ENCODE measurements at places on chromosomes 12 and 14.

DNA sequence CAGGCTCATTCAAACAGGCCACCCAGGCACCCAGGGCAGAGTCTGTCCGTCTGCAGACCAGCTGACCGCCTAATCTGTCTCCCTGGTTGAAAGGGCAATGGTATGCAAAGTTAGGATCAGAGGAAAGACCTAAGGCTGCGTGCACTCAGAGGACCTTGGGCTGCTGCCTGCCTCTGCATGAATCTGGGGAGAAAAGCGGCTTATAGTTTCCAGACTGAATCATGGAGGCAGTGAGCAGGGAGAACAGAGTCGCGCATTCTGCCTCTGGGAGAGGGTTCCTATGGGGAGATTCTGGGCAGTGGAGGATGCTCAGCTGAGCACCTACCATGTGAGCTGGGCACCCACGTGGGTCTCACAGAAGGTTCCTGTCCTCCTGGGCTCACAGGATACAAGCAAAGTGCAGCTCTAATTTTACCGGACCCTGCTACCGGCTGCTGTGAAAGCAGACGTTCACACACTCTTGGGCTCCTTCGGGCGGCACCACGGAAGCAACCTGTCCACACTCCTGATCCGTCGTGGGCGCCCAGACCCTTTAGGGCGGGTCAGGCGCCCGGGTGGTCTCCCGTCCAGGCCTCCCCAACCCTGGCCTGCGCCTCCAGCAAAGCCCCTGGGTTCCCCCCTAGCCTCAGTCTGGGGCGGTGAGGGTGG, 772 bp downstream of the SCARB1 start:
- no peak for DNase-seq

DNA sequence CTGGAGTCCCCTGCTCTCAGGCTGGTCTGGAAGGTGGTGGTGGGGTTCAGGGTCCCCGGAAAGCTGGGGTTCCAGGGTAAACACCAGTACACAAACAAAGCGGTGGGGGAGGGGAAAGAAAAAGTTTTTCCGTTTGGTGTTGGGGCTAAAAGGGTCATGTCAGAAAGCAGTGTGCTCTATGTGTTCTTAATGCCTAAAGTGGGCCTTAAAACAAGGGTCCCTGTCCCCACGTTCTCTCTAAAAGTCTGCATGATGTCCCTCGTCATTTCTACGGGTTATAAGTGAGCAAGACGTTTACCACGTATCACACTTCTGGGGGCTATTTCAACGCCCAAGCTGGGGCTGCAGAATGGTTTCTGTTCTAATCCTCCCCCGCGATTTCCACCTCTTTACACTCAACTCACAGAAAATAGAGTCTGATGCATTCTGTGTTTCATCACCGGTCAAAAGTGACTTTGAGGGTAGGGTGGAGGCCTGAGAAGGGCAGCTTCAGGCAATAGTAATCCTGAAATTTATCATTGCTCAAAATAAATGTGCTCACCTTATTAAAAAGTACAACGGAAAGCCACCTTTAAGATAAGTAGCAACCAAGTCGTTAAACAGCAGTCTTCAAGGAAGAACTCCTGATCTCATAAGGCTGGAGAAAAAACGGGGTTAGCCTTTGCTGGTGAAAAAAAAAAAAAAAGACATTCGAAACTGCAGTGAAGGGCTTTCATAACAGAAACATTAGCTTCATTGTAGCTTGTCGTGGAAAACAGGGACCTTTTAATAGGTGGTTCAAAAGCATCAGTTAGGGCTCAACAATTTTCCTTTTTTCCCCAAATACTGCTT, 63.9 kb upstream of the PTGR2 start:
- DNase-seq: no peak

DNA sequence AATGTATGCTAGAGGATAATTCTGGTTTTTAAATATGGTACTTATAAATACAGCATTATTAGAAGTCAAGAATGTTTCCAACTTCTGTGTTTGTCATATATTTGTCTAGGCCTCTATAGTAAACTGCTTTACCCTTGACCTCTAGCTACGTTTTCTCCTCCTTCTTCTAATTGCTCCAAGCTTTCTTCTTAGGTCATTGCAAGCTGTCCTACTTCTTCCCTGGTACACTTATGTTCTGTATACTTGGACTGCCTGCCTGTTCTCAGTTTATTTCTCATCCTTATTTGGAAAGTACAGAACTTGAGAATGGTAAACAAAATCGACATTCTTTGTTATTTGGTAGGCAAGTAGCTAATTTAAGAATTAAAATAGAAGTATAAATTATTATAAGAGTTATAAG, 23.9 kb upstream of the ATP2B1 start:
- DNase-seq: no peak

- DNase-seq: no peak
Measured at GRCh38 chr14:51155326-51155725, 60.4 kb upstream of the TRIM9 start.

GRCh38 chr12:6868211-6869048, 1.1 kb downstream of the TPI1 start:
- no peak for DNase-seq

DNA sequence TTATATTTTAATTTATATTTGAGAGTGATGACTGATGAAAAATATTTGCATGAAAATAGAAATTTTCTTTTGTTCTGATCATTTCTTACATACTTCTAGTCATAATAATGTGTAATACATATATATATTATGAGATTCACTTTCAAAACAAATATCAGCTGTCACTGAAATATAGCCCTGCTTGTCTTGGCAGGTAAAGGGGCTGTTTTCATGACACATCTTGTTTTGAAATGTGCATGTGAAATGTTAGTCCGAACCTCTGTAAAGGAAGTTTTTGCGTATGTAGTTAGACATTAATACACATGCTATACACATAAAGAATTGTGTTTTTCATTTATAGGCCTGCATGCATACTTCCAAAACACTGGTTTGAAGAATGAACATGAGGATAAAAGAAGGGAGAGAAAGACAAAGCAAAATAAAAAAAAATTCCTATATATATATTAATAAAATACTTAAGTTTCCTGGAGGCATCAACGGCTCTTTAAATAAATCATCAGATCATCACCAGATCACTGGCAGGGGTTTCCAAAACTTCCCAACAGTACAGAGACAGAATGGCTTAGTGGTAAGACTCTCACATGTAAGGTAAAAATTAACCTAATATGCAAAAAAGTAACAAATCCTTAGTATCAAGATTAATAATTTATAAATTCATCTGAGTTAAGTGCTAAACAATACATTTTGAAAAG, 60.1 kb downstream of the SEL1L start:
- DNase-seq: no peak

DNA sequence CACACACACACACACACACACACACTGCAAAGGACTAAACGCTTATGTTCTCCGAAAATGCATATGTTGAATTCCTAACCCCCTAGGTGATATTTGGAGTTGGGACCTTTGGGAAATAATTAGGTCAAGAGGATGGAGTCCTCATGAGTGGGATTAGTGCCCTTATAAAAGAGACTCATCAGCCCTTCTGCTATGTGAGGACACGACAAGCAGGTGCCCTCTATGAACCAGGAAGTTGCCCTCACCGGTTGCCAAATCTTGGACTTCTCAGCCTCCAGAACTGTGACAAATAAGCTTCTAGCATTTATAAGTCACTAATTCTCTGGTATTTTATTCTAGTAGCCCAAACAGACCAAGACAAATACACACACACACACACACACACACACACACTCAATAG, 20.7 kb upstream of the TCP11L2 start:
- DNase-seq: no peak

GRCh38 chr12:27434673-27435565, 11.6 kb upstream of the SMCO2 start:
- no peak for DNase-seq

GRCh38 chr14:75249958-75250336, 28.7 kb upstream of the FOS start:
- DNase-seq: no peak

All from COR-L47 (cell line).